ENCODE measurements at places on chromosomes 5 and 9. TPM values are rescaled to one million over a fixed set of nuclear protein-coding genes. Genes with fewer than 3 reads are reported as not detected.

DNA sequence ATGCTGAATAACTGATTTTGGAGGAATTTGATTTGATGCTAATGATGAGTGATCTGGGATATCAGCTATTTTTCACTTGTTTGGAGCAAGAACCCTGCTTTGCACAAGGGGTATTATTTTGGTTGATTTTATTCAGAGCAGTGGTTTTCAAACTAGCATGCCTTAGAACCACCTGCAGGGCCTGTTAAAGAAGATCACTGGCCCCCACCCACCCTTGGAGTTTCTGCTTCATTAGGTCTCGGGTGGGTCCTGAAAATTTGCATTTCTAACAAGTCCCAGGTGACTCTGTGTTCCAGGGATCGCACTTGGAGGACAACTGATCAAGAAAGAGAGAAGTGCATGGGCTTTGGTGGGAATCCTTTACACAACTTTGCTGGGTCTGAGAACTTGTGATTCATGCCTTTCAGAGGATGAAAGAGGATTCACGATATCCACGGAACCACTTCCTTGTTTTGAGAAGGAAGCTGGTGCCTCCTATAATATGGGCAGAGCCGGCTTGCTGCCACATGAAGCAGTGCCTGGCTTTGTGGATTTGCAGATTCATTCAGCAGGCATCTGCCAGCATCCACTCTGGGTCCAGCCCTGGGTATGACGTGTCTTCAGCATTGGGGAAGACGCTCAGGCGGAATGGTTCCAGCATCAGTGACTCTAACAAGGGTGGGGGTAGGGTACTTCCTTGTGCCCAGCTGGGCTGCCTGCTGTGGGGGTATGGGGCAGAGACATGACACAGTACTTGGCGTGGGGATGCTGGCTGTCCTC lies 106.6 kb upstream of the PITX1 start:
- ATAC-seq, result no peak

DNA sequence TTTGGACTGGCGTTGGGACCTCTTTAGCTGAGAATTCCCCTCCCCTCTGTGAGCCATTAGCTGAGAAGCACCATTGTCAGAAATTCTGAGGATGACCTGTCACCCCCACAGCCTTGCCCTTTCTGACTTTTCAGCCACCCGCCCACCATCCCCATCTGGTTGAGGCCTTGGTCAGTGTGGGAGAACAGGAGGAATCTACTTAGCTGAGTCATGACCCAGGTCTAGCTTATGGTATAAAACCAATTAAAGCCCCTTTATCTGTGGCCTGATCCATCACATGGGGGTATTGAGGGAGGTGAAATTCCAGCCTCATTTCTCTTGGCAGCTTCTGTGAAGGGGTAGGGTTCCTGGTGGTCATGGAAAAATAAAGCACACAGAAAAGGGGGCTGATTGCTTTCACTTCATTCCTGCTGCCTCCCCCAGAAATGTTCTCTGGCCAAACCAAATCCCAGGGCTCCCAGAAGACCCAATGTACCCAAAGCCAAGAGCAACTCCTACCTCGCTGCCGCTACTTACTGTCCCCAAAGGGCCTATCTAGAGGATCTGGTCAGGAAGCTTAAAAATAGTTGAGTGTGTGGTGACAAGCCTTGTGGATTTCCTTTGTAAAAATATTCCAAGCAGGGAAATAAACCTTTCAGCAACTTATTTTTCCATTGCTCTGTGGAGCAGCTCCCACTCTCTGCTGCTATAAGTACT lies 174.8 kb upstream of the TNC start:
- no peak for ATAC-seq

DNA sequence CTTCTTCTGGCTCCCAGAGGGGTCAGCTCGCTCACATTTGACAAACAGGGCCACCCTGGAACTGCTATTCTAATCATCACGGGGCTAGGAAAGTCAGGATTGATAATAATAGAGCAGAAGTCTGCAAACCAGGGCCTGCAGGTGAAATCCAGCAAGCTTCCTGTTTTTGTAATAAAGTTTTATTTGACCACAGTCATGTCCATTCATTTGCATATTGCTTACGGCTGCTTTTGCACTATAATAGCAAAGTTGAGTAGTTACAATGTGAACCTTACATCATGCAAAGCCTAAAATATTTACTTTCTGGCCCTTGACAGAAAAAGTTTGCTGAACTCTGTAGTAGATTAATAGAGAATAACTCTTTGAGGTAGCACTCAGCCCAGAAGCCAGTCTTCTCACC lies 63.2 kb upstream of the CTXN3 start:
- ATAC-seq, result no peak

DNA sequence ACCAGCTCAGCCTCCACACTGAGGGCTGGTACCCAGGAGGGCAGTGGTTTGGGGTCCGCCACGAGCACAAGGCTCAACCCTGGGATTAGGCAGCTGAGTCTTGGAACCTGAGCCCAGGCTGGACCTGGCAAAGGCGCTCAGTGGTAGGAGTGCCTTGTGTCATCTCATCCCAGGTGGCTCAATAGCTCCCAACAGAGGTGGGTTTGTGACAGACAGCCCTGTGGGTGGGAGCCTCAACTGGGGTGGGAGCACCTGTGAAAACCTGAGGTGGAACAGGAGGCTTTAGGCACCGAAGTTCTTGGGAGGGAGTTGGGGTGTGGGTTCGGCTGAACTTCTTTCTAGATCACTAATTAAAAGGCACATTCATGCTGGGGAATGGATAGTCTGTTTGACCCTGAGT lies 35.2 kb upstream of the SMU1 start:
- ATAC-seq, result no peak

- no peak for ATAC-seq
Observed at GRCh38 chr5:83715236-83716065, 5.2 kb downstream of the HAPLN1 start.

- ATAC-seq, result no peak
Observed at GRCh38 chr9:124452841-124453585, 2.8 kb downstream of the ADGRD2 start.

DNA sequence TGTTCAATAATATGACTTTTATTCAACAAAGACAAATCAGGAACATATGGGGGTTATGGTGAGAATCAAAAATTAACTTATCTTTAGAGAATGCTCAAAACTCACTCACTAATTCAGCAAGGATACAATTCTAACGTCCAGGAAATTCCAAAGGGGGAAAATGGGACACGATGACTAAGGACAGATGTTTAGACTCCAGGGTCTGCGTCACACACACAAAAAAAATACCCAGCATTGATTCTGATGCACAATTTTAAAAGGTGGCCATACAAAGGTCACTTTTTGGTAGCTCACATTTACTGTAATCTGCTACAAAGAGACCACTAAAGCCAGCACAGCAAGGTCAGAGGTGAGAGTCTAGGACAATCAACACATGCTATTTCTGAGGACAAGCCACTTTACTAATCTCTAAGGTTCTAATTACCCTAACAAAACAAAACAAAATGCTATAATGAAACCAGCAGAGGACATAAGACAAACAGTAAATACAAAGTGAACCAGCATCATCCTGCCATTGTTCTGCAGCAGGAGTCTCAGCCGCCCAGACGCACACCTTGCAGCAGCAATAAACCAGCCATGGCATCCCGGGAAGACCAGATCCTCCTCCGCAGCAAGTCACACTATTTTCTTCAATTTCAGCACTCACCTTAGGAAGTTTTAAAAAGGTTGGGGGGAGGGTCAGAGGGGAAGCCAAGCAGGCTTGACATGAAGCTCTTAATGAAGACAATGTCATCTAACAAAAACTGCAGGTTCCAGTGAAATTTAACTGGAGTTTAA lies 57.8 kb downstream of the TTC39B start:
- ATAC-seq, result no peak

- no peak for ATAC-seq
Observed at GRCh38 chr5:31119938-31120641, 73.4 kb upstream of the CDH6 start.

GRCh38 chr9:16247188-16247875 lies 623.1 kb downstream of the BNC2 start:
- ATAC-seq, result no peak

Gene FOXD4L6
- not detected for total RNA-seq

Gene CNTNAP3
- not detected for total RNA-seq
